ENCODE measurements at places on chromosomes 1 and 21.

DNA sequence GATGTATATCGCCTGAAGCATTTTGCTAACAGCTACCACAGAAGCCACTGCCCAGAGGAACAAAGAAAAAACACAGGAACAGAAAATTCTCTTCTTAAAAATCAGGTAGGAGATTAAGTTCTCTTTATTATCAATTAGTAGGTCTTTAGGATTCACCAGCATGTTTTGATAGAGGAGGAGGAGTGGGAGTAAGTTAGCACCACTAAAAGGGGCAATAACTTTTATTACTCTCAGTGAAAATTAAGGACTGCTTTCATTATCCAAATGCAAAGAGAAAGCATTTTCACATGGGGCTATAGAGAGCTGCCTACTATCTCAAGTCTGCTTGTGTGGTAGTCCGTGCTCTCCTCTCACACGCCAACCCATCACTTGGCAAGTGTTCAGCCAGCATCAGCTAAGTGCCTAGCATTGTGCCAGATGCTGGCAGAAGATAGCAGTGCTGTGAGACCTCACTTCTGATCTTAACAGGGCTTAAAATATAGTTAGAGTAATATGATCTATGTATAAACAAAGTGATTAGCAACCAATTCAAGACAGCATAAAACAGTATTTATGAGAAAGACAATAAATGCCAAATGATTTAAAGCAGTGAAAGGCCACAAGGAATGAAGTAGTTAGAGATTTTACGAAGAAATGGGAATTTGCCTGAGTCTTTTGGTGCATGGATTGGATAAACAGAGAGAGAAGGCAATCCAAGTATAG is 39.8 kb downstream of the ASTN1 start:
- no peak for DNase-seq

DNA sequence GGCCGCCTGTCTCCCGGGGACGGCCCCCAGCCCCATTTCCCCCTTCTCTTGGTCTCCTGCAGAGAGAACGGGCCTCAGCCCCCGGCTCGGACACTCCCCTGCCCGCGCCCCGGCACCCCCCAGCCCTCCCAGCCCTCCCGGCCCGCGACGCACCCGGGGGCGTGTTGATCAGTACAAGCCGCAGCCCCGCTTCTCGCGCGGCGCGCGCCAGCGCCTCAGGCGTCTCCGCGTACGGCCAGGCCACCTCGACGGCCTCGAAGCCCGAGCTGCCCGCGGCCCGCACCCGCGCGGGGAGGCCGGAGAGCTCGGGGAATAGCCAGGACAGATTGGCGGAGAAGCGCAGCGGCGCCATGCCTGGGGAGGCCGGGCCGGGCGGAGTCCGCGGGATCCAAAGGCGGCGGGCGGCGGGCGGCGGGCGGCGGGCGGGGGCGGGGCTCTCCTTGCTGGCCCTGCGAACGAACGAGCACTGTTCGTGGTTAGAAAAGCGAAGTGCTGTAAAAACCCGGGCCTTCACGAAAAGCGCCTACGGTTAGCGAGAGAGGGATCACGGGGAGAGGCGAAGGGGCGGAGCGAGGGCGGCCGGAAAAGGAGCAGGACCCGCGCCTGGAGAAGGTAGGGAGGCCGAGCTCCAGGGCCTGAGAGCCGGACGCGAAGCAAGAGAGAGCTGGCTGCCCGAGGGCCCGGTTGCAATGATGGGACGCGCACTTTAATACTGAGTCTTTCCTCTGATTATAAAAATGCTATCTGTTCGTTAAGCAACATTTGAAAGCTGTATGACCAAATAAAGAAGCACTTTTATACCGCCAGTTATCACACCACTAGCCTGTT is at the start of gene HYI:
HYI (minus strand) TSS at position 490 of the 828 bp plus-strand sequence; CDS start at position 352, 138 bp downstream.
- DNase-seq, result peak; percentile 34

DNA sequence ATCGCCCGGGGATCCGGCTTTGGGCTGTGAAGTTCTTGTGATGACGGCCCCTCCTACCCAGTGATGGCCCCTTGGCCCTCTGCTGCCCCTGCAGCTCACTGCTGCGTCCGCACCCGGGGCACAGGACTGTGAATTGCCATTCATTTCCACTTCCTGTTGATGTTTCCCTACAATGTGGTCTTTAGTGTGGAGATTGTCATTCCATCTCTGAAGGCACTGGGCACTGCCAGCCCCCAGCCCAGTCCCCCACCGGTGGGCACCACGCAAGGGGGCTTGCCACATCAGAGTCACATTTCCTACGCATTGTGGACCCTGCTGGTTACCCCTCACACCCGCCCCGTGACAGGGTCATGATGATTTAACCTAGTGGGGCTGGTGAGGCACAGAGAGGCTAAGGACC is 2.5 kb upstream of the MX2 start:
- DNase-seq, result no peak

DNA sequence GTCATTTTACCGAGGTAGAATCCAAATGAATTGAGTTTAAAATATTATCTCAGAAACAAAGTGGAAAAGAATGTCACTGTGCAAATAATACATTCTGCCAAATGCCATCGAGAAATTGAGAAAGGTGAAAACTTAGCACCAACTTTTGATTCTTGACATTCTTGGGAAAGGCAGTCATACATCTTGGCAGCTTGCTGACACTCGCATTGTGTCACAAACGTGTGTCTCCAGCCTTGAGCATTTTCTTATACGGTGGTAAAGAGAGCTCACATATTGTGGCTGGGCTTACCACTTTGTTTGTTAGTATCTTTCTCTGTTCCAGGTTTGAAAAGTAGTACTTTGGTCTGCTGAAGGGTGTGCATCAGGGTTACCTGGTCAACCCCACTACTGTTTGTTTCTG is 1456.1 kb downstream of the BRINP3 start:
- no peak for DNase-seq

DNA sequence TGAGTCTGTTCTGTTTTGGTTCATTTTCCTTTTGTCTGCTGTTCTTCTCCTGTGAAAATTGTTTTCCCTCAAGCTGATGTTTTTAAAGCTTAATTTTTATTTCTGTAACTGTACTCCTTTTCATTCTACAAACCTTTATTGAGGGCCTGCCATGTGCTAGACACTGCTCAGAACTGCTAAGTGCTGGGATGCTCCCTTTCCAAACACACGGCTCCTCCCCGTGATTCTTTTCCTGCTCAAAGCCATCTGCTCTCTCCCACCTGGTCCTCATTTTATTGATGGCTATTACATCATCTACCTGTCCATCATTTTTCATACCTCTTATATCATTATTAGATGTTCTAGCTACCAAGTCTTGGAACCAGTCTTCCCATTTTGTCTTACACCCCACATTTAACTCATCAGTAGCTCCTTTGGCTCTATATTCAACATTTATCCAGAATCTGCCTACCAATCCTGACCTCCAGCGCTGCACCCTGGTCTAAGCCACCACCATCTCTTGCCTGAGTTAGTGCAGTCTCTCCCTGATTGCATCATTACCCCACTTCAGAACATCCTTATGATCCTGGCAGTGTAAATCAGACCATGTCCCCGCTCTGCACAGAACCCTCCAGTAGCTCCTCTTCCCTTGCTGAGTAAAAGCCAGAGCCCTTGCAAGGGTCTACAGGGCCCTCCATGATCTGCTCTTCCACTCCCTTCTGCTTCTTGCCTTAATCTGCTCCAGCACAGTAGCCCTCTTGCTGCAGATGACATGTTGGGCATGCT is 118.1 kb downstream of the CACNA1E start:
- no peak for DNase-seq

- no peak for DNase-seq
These were observed 26.2 kb downstream of the OR10J5 start for GRCh38 chr1:159509440-159510228.

DNA sequence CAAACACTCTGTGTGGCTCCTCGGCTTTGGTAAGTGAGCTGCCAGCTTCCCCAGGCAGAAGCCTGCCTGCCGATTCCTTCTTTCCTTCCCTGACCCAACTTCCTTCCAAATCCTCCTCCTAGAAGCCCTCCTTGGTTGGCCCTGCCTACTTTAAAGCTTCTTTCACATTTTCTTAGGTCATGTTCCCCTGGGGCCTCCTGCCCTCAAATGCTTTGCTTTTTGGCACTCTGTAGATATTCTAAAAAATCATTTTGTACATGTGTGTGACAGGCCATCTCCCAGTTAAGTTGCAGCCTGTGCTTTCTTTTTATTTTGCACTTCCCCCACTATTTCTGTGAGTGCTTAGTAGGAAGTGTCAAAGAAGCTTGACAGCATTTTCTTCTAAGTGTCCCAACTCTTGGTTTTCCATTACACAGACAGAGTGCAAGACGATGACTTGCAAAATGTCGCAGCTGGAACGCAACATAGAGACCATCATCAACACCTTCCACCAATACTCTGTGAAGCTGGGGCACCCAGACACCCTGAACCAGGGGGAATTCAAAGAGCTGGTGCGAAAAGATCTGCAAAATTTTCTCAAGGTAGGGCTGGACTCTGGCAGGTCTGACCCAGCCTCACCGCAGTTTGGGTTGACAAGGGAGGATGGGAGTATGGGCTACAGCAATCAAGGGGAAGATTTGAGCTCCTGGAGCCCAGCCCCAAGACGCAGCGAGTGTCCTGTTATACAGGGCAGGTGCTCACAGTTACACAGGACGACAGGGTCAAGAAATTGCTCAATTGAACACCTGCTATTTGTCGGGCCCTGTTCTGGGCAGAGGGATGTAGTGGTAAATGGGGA is at the start of gene S100A9:
S100A9 (plus strand) TSS at position 2 of the 838 bp plus-strand sequence; CDS start at position 432, 430 bp downstream.
- no peak for DNase-seq

DNA sequence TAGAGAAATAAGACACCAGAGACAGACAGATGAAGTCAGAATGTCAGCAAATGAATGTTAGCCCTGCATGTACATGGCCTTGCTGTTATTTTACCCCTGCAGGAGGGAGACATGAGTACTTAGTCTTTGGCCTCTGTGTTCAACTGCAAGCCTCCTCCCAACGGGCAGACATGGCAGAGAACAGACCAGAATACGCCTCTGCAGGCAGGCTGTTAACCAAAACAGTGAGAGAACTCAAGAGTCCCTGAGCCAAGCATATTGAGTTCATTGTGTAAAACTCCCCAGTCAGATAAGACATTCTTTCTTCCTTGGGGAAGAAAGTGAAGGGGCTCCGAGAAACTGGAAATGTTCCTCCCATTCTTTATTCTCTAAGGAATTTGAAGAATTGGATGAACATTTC is 150.9 kb downstream of the PHTF1 start:
- DNase-seq, result no peak

DNA sequence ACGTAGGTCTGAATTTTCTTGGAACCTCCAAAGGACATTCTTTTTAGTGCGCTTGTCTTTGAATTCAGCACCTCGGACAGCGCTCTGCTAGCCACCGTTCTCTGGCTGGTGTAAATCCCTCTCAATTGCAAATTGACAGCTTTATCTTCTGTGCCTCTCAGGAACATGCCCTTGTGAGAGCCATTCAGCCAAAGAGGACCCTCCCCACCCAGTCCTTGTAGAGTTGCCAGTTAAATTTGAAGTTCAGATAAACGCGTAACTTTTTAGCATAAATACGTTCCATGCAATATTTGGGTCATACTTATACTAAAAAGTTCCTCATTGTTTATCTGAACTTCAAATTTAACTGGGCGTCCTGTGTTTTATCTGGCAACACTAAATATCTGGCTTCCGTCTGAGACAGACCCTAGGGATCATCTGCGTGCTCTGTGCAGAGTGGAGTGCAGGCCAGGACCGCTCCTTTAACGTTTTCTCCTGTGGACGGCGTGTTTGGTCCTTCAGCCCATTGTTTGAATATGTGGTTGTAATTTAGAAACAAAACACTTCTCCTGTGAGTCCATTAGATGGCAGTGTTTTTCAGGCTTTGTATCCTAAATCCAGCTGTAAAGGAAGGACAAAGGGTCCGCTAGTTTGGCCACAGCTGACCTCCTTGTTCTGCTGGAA is 7.0 kb downstream of the KCNAB2 start:
- DNase-seq, result no peak

DNA sequence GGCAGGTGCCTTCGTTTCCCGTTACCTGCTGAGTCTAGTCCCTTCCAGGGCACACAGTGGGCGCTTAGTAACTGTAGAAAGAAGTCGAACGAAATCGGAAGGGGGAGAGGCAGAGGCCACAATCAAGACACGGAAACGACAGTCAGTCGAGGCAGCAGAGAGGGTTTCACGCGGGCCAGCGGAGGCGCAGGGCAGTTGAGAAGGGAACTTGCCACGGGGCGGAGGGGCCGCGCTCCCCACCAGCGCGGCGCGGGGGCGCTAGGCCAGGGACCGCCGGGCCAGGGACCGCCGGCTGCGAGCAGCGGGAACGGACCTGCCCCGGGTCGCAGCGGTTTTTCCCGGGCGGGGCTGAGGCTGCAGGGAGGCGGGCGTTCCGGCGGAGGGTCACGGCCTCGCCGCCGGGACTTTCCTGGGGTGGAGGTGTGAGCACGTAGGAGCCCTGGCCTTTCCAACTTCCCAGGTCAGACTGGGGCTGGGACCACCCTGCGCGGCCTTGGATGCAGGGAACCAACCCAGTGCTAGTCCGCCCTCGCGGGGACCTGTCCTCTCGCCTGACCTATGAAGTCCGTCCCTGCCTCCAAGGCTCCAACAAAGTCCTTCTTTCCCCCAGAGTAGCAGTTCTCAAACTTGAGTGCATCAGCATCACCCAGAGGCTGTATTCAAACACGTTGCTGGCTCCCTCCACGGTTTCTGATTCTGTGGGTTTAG is 150.1 kb upstream of the FGGY start:
- peak; percentile 16 for DNase-seq

DNA sequence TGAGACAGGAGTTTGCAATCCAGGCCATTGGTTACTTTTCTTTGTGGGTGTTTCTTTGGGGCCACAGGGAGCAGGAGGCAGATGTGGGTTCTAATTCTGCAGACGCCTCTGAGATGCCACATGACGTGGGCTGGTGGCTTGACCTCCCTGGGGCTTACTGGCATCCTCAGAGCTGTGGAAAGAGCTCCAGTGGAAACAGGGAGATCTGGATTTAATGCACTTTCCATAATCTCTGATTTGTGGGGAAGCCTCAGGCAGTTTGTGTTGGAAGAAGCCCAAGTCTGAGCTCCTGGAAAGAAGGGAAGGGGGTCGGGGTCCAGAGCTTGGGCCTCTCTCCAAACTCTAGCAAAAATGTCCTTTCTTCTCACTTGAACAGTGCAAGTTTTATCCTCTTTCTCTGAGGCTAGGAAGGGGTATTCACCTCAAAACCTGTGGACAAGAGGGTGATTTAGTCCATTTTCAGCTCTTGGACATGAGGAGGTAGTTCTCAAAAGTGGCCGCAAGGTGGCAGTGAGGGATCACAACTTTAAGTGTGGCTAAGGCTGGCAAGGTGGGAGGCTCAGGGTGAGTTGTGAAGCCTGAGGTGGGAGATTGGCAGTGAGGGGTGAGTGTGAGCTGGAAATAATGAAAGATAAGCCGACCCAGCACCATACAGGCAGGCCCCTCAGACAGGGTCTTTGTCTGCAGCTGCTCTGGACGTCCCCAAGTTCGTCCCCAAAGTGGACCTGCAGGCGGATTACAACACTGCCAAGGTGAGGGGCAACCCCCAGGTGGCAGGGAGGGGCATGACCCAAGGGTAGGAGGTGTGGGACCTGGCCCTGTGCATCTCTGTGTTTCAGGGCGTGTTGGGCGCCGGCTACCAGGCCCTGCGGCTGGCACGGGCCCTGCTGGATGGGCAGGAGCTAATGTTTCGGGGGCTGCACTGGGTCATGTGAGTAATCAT is 9.2 kb downstream of the IKBKE start:
- peak; percentile 17 for DNase-seq

Data from GOT3 (cell line).